ENCODE measurements at places on chromosomes 2 and 18.
A peak's percentile ranks its signal among the peaks of the same experiment; 100 is the strongest.

DNA sequence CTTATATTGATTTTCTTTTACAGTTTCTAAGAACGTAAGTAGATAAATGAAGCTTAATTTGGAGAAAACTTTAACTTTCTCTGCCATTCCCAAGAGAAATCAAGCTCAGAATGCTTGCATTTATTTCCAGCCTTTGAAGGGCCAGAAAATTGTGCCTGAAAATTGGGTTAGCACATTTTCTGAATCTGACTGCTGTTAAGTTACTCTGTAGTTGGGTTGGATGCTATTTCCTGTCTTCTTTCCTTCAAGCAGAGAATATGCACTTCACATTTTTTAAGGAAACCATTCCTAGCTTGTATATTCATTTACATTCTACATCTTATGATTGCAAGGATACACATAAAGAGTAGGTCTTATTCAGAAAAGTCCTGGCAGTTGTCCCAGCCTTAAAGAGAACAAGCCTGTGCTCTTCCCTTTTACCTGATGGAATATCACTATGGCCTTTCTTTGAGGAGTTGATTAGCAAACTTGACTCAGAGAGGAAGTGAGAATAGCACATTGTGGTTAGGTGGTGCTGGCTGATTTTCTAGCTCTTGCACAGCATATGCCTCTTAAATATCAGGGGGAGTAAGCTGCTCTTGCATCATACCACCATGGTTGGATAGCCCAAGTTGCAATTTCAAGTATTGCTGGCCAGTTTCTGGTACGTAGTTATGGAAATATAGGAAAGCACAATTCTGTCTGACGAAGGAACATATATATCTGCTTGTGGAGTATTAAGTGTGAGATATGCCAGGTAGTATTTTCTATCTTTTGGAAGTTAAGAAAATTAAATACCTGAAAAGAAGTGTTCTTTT lies 133.7 kb downstream of the COMMD1 start:
- no peak for DNase-seq

DNA sequence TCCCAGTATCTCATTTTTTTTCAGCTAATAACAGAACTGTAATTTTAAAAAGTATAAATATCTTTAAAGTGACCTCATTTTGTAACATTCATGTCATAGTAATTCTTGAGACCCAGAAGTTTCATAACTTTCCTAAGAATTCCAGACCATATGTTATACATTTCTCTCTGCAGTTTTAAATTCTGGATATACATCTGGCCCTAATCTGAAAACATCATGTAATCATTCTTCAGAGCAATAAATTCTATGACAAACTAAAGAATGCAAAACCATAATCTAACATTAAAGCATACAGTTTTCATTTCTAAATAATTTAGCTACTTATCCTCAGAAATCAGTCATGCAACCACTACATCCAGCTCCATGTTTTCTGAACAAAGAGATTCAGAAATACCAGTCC lies 198.3 kb upstream of the SLC35G4 start:
- no peak for DNase-seq

GRCh38 chr18:8744038-8744437 lies 38.7 kb downstream of the MTCL1 start:
- no peak for DNase-seq

GRCh38 chr18:55001394-55002024 lies 42.2 kb upstream of the CCDC68 start:
- DNase-seq = no peak

- DNase-seq = peak; percentile 93
Observed at GRCh38 chr2:200405599-200406298, 99.3 kb downstream of the SPATS2L start.

DNA sequence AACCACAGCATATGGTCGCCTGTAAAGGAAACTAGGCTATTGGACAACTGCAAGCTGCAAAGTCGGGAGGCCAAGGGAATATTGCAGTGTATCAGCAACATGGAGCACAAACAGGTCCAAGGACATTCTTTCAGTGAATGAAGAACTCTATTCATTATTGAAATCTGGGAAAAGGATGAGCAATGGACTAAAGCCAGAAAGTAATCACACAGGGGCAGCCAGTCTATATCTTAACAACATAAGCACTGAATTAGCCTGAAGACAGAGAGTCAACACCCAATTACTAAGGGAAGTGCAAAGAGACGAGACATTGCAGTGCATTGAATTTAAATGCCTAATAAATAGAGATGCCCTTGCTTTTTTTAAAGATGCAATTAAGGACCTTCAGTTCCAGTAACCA lies 615.5 kb upstream of the SETBP1 start:
- no peak for DNase-seq

GRCh38 chr18:58128381-58129374 lies 84.7 kb downstream of the NEDD4L start:
- no peak for DNase-seq

- no peak for DNase-seq
Observed at GRCh38 chr2:156157670-156158069, 174.9 kb downstream of the NR4A2 start.

DNA sequence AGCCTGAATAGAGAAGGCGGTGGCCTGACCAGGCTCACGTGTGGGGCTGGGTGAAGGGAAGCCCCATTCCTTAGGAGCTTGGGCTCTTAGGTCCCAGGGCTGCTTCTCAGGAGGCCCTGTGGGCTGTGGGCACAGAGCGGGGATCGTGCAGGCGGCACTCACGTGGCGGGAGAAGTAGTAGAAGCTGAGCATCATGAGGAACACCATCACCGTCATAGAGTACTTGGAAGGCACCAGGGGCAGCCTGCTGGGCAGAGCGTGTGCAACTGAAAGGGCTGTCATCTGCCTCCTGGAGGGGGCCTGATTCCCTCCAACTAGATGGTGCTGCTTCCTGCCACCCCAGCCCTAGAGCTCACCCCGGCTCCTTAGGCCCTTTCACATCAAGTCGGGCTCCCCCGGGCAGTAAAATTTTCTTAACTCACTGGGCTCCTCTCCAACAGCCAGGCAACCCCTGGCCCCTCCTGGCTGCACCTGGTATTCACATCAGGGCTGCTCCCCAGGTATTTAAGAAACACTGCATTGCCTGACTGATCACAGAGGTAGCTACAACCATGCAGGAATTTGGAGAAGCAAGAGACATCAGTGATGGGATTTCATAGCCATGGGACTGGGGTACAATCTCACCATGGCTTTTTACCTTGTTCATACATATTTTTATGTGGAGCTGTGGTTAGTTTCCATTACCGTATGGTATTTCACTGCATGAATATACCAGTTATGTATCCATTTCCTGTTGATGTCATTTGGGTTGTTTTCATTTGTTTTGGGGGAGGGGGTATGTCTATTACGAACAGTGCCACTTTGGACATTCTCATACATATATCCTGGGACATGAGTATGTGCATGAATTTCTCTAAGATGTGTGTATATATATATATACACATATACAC lies 32.9 kb downstream of the CENPO start:
- DNase-seq = no peak

DNA sequence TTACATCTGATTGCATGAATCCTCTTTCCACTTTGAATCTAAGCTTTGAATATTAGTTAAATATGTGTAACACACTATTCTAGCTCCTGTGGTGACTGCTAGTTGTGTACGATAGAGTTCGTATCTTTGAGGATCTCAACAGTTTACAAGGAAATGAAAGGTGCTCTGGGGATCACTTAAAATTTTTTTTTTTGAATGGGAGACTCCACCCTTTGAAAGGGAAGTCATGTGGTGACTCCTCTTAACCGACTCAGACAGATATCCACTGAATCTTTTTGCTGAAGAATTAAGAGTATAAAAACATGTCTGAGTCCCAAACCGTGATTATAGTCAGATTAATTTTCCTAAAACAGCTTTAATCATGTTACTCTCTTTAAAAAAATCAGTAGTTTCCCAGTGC lies 4.0 kb downstream of the CLIP4 start:
- no peak for DNase-seq

DNA sequence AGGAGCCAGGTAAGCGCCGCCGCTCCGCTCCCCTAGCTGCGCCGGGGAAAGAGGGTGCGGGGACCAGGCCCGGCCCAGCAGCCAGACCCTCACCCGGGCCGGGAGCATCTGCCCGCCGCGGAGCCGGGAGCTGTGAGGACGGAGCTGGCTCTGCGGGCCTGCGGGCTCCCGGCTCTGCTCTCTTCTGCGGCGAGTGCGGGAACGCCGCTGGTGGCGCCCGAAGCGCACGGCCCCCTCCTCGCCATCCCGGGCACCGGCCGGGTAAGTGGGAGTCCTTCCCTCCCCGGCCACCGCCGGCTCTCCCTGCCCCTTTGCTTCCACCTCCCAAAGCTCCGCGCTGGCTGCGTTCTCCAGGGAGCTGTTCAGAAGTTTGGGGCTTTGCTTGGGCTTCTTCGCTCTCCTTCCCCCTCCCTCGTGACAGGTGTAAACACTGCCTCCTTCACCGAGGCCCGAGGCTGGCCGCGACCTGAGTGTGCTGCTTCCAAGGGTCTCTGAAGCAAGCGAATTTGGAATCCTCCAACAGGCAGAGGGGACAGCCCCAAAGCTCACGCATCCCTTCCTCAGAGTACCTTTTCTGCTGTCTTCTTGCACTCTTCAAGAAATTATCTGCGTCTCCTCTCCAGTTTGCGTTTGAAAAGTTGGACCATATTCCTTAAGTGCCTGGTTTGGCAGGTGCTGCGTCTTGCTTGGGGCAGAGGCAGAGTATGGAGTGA lies 632 bp downstream of the AFTPH start:
- DNase-seq = no peak

DNA sequence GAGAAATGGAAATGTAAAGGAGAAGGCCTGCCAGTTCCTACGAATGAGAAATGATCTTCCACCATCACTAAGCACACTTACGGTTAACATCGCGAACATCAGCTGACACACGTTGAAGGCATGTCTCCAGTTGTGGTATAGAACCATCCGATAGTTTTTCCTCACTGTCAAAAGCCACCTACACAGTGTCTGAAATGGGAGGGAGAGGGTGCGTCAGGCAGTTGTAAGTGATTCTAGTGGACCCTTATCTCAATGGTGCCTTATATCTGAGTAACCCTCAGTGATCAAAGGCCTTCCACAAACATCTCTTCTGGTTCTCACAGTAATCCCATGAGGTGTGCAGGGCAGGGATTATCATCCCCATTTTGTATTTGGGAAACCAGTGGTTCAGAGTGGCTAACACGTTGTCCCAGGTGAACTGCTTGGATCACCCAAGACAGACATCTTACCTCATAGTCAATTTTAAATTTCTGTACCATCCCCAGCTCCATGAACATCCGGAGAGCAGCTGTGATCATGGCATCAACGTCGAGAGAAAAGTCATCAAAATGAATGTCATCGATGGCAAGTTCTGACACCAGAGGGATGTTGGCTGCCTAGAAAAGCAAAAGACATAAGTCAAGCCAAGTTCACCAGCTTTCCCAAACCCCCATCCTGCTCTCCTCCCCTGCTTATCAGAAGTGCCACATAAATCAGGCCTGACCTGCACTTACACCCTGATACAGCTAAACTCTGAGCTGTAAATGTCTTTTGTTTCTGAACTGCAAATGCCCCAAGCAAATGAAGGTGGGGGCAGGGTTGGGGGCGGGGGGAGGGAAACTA lies 335.2 kb downstream of the AGPS start:
- DNase-seq = no peak

DNA sequence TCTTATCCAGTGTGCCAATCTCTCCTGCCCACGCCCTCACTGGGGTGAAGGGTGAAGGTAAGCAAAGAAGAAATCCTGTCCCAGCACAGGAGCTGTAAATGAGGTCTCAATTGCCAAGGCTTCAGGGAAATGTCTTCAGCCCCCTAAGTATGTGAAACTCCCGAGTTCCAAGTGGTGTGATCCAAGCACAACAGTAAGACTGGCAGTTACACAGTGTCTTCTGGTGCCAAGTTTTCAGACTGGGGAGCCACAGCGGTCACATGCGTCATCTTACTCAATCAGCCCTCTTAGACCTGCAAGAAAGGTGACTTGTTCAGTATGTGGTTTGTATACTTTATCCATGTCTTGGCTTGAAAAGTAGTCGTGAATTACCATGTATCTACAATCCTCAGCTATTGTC lies 55.0 kb upstream of the SPRED2 start:
- no peak for DNase-seq
